Activated CD4-positive, alpha-beta T cell treated with anti-CD3 and anti-CD28 coated beads, Interleukin-2, Interleukin-4, amounts not matched to agents 100 ng/mL and 50 ng/mL, durations not matched to agents 16 hours and 8 hours (primary cell): ENCODE measurements at places on chromosomes 13 and 19.
A peak's percentile ranks its signal among the peaks of the same experiment; 100 is the strongest.

GRCh38 chr13:74464670-74465069 lies 330.5 kb upstream of the KLF12 start:
- no peak for DNase-seq

- DNase-seq, result no peak
Measured at GRCh38 chr13:23656637-23657371, 86.6 kb downstream of the TNFRSF19 start.

- no peak for DNase-seq
Measured at GRCh38 chr13:98299966-98300350, 122.9 kb upstream of the RNF113B start.

GRCh38 chr19:34539396-34539795 lies 57.8 kb downstream of the WTIP start:
- no peak for DNase-seq

DNA sequence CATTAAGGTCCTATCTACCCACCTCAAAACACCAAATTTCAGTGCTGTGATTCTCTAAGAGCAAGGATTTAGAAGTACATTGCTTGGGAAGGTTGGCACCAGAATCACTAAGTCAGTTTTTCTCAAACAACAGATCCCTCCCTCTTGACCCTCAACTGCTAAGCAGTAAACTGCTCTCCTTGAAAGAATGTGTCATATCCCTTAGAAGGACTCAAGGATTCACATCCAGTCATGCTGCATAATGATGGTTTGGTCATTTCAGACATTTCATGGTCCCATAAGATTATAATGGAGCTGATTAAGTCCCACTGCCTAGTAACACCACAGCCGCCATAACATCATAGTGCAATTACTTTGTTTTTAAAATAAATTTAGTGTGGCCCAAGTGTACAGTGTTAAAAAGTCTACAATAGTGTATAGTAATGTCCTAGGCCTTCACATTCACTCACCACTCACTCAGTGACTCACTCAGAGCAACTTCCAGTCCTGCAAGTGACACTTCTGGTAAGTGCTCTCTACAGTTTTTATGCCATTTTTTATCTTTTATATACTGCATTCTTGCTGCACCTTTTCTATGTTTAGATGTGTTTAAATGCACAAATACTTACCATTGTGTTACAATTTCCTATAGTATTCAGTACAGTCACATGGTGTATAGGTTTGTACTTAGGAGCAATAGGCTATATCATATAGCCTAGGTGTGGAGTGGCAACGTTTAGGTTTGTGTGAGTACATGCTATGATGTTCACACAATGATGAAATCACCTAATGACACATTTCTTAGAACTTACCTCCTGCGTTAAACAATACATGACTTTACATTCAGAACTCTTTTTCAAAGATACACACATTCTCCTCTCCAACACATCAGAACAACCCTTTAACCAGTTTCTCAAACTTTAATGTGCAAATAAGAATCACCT lies 15.7 kb upstream of the CCDC169 start:
- no peak for DNase-seq

DNA sequence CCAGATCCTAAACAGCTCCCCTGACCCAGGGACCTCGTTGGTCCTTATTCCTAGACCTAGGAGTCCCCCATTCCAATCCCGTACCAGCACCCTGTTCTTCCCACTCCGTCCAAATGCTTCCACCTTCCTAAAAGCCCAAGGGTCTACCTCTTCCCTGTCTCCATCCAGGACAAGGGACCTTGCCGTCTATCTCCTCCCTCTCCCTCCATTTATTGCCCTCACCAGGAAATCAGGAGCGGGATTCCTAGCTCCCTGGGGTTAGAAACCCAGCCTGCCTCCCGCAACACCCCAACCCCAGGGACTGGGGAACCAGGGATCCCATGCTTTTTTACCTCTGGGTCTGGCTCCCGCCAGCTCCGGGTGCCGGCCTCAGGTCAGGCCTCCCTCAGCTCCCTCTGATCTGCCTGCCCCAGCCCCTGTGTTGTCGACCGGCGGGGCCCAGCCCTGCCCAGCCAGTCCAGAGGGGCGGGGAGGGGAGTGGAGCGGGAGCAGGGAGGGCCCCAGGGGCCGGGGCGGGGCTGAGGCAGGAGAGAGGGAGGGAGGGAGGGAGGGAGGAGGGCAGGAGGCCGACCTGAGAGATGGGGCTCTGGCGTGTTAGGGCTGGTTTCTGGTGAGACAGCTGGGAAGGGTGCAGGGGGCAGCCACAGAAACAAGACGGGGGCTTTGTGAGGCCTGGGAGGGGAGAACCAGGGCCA lies at the start of gene B3GNT8:
TSS of gene B3GNT8 (minus strand) at position 423 of the 695 bp plus-strand sequence. CDS start 596 bp downstream, outside the sequence.
- DNase-seq, result peak; percentile 26

DNA sequence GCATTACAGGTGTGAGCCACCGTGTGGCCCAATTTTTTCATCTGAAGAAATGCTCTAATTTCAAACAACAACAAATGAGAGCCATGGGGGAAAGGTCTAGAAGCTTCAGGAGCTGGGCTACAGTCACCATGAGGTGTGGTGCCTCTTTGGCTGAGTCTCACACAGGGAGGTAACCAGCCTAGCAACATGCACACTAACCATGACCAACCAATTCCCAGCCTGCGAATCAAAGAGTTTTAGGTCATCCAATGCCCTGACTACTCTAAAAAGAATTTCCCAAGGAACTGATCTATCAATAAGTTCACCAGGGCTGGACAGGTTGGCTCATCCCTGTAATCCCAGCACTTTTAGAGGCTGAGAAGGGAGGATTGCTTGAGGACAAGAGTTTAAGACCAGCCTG lies 29.9 kb downstream of the PBX4 start:
- no peak for DNase-seq

GRCh38 chr13:21364916-21365315 lies 94.2 kb downstream of the ZDHHC20 start:
- no peak for DNase-seq
